Type B pancreatic cell (in vitro differentiated cells): ENCODE measurements at places on chromosomes 16 and 17. TPM values are rescaled to one million over a fixed set of nuclear protein-coding genes. Genes with fewer than 3 reads are reported as not detected.

The CYGB gene
- 2.5 and 10.0 TPM in 2 replicates for total RNA-seq

The KRT28 gene
- 0.21 TPM in 1 of 2 replicates, not detected in the other for total RNA-seq

The NPIPB6 gene
- total RNA-seq, result 2.0 and 2.2 TPM in 2 replicates

The SEPTIN12 gene
- total RNA-seq, result not detected in 2 replicates

The PIRT gene
- 0.34 and 0.38 TPM in 2 replicates for total RNA-seq

The KRT32 gene
- total RNA-seq, result 0.17 and 0.83 TPM in 2 replicates

The PERCC1 gene
- 0.77 and 0.83 TPM in 2 replicates for total RNA-seq

The CFAP97D1 gene
- not detected in 2 replicates for total RNA-seq

The ENDOV gene
- 30.7 and 38.9 TPM in 2 replicates for total RNA-seq

The PFN1 gene
- 404 and 455 TPM in 2 replicates for total RNA-seq

The KLHL10 gene
- total RNA-seq, result 0.24 TPM in 1 of 2 replicates, not detected in the other

The RND2 gene
- total RNA-seq, result 3.3 and 7.1 TPM in 2 replicates

The RETREG3 gene
- 62.9 and 82.6 TPM in 2 replicates for total RNA-seq

The RAPGEFL1 gene
- 9.9 and 18.6 TPM in 2 replicates for total RNA-seq

The RPAIN gene
- 65.2 and 70.8 TPM in 2 replicates for total RNA-seq

The ADAD2 gene
- not detected in 2 replicates for total RNA-seq

The TOP3A gene
- 47.5 and 70.2 TPM in 2 replicates for total RNA-seq

The ZNF594 gene
- 8.9 and 20.3 TPM in 2 replicates for total RNA-seq

The CASKIN1 gene
- total RNA-seq, result 2.7 and 6.3 TPM in 2 replicates

The FNDC8 gene
- not detected in 2 replicates for total RNA-seq

The IGFBP4 gene
- total RNA-seq, result 25.7 and 78.2 TPM in 2 replicates

The GH1 gene
- not detected in 2 replicates for total RNA-seq

The KRT38 gene
- not detected in 2 replicates for total RNA-seq

The MMP15 gene
- 33.2 and 46.3 TPM in 2 replicates for total RNA-seq

The TUBB3 gene
- total RNA-seq, result 62.0 and 91.4 TPM in 2 replicates

The CD2BP2 gene
- 64.6 and 68.9 TPM in 2 replicates for total RNA-seq

The FA2H gene
- 5.0 and 7.0 TPM in 2 replicates for total RNA-seq

The CCL17 gene
- total RNA-seq, result not detected in 2 replicates

The KRT36 gene
- total RNA-seq, result 0.17 and 0.83 TPM in 2 replicates

The NOG gene
- 1.7 and 13.7 TPM in 2 replicates for total RNA-seq

The TMED6 gene
- total RNA-seq, result 1.7 and 5.3 TPM in 2 replicates

The THUMPD1 gene
- total RNA-seq, result 38.5 and 39.0 TPM in 2 replicates

The DPEP2 gene
- total RNA-seq, result not detected in 2 replicates

The NPIPB8 gene
- total RNA-seq, result not detected in 2 replicates

The RNF157 gene
- total RNA-seq, result 5.4 and 27.0 TPM in 2 replicates

The PITPNM3 gene
- 4.3 and 7.7 TPM in 2 replicates for total RNA-seq

The SEZ6L2 gene
- total RNA-seq, result 19.3 and 19.4 TPM in 2 replicates

The TPSD1 gene
- not detected in 2 replicates for total RNA-seq

The SYNGR2 gene
- total RNA-seq, result 64.1 and 179 TPM in 2 replicates

The ASPHD1 gene
- 7.8 TPM in 2 replicates for total RNA-seq

The SYT17 gene
- 10.7 and 24.8 TPM in 2 replicates for total RNA-seq

The WFDC1 gene
- total RNA-seq, result 0.95 and 2.0 TPM in 2 replicates

The ABAT gene
- 21.1 and 32.1 TPM in 2 replicates for total RNA-seq

The DVL2 gene
- total RNA-seq, result 62.8 and 93.9 TPM in 2 replicates

The TP53I13 gene
- 38.9 and 50.3 TPM in 2 replicates for total RNA-seq

The EIF3CL gene
- total RNA-seq, result 83.1 and 83.2 TPM in 2 replicates

The MAFG gene
- total RNA-seq, result 22.4 and 30.0 TPM in 2 replicates

The LRRC37A gene
- 2.3 and 3.8 TPM in 2 replicates for total RNA-seq

The SLC35G6 gene
- not detected in 2 replicates for total RNA-seq

The TBC1D3 gene
- not detected in 2 replicates for total RNA-seq

The TNFRSF13B gene
- total RNA-seq, result not detected in 2 replicates

The FOXC2 gene
- 5.5 and 11.3 TPM in 2 replicates for total RNA-seq

The ADAMTS18 gene
- 5.5 and 7.9 TPM in 2 replicates for total RNA-seq

The CCT6B gene
- total RNA-seq, result 1.5 and 1.8 TPM in 2 replicates

The SRL gene
- 1.2 TPM in 1 of 2 replicates, not detected in the other for total RNA-seq

The CBX8 gene
- 13.3 and 16.0 TPM in 2 replicates for total RNA-seq

The KCNJ18 gene
- not detected in 2 replicates for total RNA-seq

The HSD3B7 gene
- 5.8 and 6.9 TPM in 2 replicates for total RNA-seq
